ENCODE measurements at places on chromosomes 1 and 21.

DNA sequence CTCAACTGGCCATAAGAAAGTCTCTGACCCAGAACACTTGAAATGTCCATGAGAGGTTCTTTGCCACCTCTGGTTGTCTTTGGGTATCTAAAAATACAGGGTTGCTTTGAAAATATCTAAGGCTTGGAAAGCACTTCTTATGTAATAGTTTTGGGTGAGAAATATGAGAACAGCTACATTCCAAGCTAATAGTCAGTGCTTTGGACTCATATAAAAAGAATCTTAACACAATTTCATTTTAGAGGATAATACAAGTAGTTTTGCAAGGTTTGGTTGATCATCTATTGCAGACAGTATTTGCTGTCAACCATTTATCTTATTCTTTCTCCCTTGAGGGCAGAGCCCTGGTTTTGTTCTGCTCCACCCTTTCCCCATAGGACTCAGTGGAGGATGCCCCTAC, 207.5 kb downstream of the KCNK2 start:
- DNase-seq: no peak

- DNase-seq: no peak
Observed at GRCh38 chr1:111746614-111746999, 7.4 kb upstream of the INKA2 start.

DNA sequence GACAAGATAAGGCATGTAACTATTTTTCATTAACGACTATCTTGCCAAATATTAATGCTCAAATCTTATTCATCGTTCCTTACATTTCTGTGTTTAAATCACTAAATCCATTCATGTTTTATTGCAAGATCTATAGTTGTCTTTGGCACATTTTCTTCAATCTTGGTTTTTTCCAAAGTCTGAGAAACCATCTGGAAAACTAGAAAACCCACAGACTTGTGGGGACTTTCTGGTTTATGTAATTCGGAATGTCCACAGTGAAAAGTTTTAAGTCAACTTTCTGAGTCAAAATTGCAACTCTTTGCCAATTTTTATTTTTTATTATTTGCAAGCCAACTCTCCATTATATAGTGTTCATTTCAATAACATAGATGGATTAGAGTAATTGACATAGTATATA, 520.8 kb upstream of the ADAMTS5 start:
- DNase-seq: no peak

- no peak for DNase-seq
Observed at GRCh38 chr21:29075706-29076466, 2.4 kb upstream of the CCT8 start.

DNA sequence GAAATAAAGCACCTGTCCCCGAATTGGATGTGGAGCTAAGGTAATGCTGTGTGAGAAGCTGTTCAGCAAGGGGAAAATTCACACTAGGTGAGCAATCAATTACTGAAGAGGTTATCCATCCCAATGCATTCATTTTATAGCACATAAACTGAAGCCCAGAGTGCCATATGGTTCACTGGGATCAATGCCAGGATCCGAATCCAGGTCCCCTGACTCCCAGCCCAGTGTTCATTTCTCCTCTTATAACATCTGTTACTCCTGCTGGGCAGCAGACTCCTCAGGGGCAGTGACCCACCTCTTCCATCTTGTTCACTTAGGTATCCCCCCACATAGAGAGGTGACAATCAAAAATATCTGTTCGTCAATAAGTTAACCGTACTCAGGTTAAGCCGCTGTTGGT, 13.2 kb upstream of the SEC16B start:
- DNase-seq: no peak

DNA sequence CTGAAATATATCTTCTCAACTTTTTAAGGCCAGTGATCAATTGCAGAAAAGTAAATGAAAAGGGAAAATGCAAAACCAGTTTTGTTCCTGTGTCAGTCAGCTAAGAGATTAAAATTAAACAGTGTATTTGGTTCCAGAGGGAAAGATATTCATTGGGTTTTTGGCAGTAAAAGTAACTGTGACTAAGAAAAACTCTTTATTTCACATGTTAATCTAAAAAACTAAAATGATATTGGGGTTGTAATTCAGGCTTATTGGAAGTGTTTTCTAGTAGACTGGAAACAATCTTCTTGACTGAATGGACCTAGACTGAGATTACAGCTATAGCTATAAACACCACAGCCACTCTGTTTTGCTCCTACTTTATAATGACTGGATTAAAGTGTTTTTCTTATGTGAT, 413.9 kb downstream of the ADGRL2 start:
- DNase-seq: no peak

DNA sequence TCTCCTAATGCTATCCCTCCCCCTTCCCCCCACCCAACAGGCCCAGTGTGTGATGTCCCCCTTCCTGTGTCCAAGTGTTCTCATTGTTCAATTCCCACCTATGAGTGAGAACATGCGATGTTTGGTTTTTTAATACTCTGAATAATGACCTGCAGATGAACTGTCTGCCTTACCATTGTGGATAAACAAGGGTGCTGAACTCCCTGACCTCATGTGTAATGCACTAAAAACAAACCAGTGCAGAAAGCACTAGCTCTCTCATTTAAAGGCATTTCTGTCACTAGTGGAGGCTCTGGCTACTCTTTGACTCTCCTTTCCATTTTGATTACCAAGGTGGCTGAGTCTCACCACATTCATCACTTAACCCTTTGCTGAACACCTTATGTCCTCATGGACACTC, 23.1 kb upstream of the TRAF3IP3 start:
- no peak for DNase-seq

GRCh38 chr1:14921057-14921456, 232.5 kb upstream of the TMEM51 start:
- no peak for DNase-seq

GRCh38 chr21:29499734-29500343, 201.1 kb downstream of the BACH1 start:
- no peak for DNase-seq

DNA sequence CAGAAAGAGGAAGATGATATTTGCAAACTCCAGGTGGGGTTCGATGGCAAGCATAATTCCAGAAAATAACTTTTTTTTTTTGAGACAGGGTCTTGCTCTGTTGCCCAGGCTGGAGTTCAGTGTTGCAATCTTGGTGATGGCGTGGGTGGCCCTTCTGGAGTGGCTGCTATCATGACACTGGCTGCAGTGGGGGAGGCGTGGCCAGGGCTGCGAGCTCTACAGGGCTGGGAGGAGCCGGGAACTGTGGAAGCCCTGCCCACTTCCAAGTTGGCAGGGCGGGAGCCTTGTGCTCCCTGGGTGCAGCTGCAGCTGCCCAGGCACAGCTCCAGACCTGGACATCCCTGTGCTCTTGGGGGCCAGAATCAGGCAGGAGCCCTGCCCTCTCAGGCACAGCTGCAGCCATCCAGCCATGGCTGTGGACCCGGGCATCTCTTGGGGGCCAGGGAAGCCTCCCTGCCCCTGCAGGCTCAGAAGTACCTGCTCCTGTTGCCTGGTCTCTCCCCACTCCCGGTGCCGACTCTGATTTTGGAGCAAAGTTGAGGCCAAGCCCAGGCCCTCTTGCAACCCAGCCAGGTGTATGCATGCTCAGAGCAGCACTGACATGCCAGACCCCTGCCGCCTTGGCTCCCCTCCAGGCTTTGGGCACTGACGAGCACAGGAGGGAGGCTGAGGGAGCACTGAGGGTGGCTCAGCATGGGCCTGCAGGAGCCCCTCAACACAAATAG, 7.2 kb upstream of the BCL10 start:
- no peak for DNase-seq

DNA sequence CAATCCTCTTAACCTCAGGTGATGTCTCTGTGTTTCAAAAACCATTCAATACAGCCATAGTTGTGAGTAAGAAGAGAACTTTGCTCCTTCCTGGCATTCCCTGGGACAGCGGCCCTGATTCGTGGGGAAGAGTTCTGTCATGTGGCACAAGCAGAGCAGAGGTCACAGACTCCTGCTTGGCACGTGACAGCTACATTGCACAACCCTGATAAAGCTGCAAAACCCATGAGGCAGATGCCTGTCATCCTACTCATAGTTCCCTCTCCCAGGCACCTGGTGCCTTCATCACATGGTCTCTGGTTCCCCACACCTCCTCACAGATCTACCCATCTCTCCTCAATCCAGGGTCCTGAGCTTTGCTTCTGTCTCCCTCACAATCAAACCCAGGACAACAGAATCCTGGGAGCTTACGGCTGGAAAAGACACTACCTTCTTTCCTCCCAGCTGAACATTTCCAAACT, 70.8 kb downstream of the PLPP3 start:
- no peak for DNase-seq

DNA sequence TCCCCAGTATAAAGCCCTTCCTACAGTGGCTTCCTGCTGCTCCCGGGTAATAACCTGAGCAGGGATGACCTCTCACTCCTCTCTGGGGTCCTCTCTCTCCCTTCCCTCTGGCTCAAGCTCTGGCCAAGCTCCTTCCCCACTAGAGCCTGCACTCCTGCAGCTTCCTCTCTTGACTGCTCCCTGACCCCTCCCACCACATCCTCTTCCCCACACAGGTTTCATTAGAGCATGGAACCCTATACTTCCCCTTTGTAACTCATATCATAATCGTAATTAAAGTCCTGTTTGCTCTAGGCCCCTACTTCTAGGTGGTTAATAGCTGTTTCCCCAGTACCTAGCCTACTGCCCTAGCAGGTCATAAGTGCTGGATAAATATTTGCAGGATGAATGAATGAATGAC, 146.2 kb downstream of the C1orf21 start:
- DNase-seq: no peak

GRCh38 chr1:162943622-162944021, 82.6 kb upstream of the CCDC190 start:
- no peak for DNase-seq

GRCh38 chr1:88528792-88529191, 155.3 kb upstream of the PKN2 start:
- no peak for DNase-seq

GRCh38 chr1:24426744-24427544, 11.3 kb downstream of the NIPAL3 start:
- no peak for DNase-seq

GRCh38 chr1:169312084-169312954, 55.3 kb downstream of the NME7 start:
- no peak for DNase-seq

DNA sequence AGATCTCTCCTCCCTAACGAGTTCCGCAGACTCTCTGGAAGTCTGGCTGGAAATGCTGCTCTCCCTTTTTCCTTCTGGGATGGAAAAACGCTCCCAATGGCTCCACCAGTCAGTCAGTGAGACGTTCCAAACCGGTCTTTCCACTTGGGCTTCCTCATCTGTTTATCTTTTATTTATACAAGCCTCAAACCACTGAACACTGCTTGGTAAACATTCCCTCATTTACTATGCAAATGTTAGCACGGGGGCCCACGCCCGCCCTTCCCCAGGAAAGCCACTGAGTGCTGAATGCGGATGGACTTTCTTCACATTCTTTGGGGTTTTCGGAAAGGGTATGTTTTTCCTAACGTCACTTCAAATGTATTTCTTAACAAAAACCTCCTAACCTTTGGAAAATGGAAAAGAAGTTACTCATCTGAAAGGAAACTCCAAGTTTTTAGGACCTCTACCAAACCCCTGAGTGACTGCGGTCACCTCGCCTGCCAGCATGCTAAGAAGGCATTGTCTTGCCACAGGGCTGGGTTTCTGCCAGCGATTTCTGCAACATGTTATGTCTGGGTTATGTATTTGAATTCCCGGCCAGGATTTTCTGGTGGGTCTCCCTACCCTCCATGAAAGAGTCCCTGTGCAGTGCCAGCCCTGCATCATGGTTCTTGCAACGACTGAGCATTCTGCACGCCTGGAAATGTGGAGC, 14.0 kb upstream of the UMODL1 start:
- DNase-seq: no peak

GRCh38 chr1:21534674-21535378, 25.6 kb downstream of the ALPL start:
- no peak for DNase-seq

DNA sequence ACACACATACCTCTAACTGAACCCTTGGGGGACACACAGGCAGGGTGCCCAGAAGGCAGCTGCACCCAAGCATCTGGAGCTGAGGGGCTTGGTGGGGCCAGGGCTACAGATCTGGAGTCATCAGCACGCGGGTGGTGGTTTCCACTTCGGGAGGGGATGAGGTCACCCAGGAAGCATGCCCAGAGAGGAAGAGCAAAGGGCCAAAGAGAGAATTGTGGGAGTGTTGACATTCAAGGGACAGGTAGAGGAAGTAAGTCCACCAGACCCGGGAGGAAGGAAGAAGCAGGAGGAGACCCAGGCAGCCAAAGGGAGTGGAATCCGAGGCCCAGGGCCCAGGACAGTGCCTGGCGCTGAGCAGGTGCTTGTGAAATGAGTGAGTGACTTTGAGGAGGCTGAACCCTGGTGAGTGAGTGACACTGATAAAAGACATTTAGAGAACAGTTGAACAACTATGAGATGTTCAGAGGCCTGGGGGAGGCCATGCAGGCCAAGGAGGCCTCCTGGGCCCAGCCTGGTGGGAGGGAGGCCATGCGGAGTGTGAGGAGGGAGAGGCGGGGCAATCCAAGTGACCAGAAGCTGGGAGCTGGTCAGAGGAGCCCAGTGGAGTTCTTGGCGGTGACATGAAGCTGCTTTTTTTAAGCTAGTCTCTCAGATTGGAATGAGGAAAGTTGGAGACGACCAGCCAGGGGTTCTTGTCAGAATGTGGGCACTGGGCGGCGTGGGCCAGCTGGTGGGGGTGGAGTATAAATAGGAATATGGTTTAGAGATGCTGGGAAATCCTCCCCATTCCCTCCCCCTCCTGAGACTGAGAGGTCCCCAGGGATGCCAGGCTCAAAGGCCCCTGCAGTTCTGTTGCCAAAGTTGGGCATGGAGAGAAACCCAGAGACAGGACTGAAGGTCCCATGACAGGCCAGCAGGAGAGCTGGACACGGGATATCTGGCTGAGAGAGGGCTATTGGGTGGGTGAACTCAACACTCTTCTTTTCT, 7.9 kb downstream of the CDK18 start:
- DNase-seq: no peak

GRCh38 chr1:3068564-3069431, at the start of gene PRDM16:
TSS of gene PRDM16 (plus strand) at chr1:3069203. CDS start at chr1:3069260, 57 bp downstream.
- DNase-seq: no peak

- no peak for DNase-seq
Observed at GRCh38 chr21:45849651-45850050, 131.9 kb upstream of the COL6A1 start.

- no peak for DNase-seq
Observed at GRCh38 chr1:58062635-58063034, 483.9 kb downstream of the OMA1 start.

DNA sequence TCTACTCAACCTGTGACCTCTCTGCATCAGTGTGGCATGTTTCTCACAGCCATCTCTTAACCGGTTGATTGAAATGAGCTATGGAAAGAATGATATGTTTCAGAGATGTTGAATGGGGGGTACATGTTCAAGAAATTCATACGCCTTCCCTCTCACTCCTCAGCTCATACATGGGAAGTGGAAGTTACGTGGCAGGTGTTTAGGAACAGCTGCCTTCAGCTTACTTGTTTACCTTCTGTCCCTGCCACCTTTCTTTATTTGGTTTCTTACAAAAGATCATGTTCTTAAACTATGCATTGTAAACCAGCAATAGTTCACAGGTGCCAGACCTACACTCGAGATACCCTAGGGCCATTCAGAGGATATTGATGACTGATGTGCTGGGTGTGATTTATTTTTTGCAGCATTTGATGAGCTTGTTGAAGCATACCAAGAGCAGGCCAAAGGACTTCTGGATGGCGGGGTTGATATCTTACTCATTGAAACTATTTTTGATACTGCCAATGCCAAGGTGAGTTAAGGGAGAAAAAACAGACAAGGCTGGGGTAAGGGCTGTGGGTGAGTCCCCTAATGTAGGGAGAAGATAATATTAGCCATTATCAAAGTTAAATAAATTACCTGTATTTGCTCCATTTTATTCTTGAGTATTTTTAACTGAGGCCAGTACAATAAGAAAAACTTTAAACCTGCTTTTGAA, 17.4 kb downstream of the MTR start:
- no peak for DNase-seq

Data from activated CD4-positive, CD25-positive, alpha-beta regulatory T cell (primary cell).